ENCODE measurements at places on chromosomes 11 and 22.

DNA sequence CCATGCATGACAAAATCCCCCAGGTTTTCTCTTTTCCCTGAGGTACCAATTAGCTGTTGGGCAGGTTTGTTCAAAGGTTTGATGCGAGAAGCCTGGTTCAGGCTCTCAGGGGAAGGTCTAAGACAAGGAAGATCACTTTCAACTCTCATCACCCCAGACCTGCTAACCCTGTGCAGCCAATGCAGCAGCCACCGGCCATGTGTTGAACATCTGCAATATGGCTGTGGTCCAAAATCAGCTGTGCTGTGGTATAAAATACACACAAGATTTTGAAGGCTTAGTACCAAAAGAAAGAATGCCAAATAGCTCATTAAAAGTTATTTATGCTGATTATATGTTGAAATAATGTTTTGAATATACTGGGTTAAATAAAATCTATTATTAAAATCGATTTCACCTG is 58.5 kb downstream of the SMCO4 start:
- DNase-seq: no peak

DNA sequence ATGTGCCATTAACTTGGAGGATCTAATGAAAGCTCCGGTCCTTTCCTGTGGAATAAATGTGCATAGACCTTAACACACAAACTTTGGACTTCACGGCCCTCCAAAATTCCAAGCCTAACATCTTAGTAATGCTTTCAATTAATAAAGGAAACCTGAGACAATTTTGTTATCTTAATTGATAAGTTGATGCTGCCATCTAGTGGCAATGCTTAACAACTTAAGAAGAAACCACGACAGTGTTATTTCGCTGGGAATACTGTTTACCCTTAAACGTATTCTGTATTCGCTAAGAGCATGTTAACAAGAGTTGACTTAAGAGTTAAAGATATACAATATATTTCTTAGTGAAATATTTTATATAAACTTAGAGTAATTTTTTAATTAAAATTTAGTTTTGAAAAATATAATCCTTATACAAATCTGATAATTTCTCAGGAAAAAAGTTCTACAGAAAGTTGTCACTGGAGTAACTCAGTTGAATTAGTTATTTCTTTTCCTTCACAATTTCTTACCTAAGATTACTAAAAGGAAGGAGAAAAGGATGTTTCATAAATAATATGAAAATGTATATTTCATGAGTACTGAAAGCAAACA is 35.0 kb upstream of the OR9G4 start:
- peak; percentile 81 for DNase-seq

DNA sequence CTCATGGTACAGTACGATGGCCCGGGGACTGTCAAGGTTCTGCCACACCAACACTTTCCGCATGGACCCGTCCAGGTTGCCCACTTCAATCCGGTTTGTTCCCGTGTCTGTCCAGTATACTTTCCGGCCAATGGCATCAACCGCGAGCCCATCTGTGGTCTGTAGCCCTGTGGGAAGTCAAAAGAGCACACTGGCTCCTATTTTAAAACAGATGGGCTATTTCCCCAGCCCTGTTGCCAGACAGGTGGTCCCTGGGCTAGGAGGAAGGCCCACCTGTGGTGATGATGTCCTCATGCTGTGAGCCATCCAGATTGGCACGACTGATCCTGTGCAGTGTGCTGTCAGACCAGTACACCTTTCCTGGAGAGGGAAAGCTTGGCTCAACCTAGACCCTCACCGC is 30.4 kb upstream of the CKAP5 start:
- no peak for DNase-seq

DNA sequence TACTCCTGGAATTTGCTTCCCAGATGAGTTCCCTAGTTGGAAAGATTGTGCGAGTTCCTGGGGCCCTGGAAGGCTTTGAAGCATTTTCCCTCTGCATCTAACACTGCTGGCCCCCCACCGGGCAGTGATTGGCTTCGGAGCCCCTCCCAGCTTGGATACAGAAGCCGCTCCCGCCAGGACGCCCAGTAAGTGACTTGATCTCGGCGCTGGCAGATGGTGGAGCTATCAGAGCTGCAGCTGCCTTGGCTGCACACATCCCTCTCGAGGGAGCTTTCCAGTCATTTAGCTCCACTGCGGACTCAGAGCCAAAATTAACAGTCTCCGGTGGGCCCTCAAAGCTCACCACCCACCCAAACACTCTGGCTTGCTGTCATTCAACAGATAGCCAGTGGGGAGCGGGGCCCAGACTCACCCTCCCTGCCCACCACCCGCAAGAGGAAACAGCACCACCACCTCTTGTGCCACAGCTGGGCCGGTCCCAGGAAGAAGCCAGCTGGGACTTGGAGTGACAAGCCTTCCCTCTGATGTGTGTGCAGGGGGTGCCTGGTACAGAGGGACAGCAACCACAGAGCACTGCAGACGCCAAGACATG is 162.3 kb downstream of the TRIM29 start:
- no peak for DNase-seq

GRCh38 chr22:29710922-29711593 is 8.7 kb upstream of the CABP7 start:
- DNase-seq: peak; percentile 62

DNA sequence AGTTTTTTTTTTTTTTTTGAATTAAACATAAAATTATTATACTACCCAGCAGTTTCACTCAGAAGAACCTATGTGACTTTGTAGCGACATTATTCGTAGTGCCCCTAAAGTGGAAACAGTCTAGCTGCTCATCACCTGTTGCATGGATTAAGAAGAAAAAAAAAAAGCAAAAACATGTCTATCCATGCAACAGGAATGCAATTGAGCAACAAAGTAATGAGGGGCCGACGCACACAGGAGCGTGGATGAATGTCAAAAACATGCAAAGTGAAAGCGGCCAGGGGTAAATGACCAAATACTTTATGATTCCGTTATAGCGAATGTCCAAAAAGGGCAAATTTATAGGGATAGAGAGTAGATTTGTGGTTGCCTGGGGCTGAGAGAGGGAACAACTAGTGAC is 16.3 kb downstream of the MYO18B start:
- no peak for DNase-seq

- DNase-seq: no peak
These were observed 61.1 kb downstream of the FLRT1 start for GRCh38 chr11:64096835-64097234.

DNA sequence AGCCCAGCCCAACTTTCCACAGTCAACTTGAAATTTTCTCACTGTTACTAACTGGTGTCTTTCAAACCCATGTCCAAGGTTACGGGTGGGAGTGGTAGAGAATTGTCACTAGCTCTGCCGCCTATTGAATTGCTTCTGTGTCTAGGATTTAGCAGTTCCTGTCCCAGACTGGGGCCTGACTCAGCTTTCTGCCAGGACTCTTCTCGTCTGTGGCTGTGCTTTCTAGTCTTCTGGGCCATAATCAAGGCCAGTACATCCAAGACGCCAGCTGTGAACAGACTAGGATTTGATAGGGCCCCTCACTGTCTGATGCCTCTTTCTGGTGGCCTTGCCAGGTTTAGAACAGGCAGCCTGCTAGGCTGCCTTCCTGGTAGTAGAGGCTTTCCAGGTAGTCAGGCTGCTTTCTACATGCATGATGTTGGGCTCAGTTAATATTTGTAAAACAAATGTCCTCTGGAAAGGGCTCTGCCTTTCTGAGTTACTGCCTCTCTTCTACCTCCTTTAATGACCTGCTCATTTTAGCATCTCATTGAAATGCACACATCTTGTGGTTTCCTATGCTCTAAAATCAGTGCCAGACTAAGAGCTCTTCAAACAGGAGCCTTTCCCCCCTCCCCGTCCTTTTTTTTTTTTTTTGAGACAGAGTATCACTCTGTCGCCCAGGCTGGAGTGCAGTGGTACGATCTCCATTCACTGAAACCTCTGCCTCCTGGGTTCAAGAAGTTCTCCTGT is 13.1 kb upstream of the HIKESHI start:
- DNase-seq: no peak

DNA sequence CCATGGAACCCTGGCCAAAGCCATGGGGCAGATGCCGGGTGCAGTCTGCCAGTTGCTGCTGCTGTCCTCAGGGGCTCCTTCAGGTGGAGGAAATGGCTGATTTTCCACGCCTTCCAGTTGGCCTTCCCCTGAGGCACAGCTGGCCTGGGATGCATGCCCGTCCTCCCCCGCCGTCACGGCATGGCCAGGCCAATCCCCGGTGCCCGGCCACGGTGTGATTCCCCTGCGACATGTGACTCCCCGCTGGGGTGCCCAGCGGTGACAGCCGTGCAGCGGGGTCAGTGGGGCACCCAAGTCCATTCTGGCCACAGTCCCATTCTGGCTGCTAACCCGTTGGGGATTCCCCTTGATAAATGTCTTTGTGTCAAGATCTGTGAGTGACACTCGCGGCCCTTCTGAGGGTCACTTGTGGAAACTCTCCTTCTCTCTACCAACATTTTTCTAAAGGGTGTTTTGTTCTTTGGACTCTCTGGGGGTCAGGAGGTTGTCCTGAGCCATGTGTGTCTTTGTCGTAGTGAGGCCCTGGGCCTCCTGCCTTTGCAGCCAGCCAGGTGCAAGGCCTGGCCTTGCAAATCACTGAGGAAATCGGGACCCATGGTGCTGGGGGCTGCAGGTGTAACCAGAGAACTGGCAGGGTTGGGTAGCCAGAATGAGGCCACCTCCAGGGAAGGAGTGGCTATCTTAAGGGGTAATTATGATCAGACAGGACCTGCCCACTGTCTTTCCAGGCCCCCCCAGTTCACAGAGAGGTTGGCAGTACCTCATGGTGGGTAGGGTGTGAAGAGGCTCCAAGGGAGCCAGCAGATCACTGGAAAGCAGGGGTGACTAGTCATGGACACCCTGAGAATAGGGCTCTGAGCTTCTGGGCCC is 37.1 kb downstream of the KCNQ1OT1 start:
- DNase-seq: no peak

DNA sequence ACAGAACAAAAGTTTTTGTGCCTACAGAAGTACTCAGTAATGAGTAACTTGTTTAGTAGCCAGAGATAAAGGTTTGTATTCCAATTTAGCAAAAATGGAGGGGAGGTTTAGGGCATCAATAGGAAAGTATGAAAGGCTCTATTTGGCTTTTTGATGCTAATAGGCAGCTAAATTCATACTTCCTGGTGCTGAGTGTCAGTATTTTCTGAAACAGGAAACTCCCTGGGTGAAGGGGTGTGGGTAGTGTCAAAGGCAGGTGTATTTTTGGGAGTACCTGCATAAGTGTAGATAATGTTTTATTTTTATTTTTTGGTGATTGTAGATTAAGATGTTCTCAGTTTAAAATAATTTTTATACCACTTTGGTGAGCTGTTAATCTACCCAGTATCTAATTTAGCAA is 29.3 kb upstream of the MMP7 start:
- no peak for DNase-seq

DNA sequence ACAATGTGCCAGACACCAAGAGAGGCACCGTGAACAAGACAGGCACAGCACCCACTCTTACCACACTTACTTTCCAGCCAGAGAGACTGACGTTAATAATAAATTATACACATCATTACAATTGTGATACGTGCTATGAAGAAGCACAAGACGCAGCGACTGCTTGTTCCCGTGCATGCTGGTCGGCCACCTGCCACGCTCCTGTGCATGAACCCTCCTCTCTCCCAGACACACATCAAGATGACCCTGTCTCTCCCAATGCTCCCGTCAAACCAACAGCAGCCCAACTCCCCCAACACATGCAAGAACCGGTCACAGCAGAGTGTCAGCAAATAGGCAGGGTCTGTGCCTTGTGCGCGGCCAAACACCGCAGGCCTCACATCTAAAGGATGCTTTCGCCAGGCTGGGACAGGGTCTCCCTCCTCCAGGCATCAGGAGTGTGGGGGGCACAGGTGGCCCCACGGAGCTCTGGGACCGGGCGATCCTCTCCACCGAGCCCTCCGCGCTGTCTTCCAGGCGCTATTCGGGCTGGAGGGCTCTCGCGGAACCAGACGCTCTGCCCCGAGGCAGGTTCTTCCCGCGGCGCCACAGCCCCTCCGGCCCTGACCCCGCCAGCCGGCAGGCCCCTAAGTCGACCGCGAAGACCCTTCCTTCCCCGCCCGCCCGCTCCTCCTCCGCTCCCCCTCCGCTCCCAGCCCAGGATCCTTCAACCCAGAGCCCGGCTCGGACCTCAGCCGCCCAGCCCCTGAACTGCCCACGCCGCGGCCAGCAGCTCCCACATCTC is 533 bp downstream of the SERGEF start:
- peak; percentile 14 for DNase-seq

DNA sequence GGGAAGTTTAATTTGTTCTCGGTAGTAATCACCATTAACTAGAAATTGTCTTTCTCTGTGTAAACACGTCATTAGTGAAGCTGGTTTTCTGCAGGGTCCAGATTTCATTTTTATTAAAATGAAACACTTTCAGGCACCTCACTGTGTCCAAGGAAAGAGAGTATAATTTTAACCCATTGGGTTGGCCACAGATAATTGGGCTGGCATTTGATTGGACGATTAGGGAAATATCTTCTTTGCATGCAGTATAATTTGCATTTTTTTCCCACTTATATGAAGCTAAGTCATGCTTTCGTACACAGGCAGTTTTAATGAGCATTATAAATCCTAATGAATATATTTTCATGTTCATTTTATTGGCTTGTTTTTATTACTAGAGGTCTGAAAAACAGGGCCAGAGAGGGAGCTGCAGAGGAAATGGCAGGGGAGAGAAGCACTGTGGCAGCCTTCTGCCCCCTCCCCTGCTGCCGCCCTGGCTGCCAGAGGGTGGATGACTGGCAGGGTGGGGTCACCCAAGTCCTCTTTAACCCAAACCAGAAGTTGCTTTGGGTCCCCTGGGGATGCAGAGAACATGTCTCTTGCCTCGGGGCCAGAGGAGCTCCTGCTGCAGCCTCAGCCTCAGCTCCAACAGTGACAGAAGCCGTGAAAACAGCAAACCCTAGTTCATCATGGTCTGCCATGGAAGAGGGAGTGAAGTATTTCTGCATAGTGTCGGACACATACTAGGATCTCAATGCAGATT is 93.9 kb downstream of the PKNOX2 start:
- no peak for DNase-seq
